ENCODE measurements at places on chromosomes 4 and X. TPM values are rescaled to one million over a fixed set of nuclear protein-coding genes. Genes with fewer than 3 reads are reported as not detected.

DNA sequence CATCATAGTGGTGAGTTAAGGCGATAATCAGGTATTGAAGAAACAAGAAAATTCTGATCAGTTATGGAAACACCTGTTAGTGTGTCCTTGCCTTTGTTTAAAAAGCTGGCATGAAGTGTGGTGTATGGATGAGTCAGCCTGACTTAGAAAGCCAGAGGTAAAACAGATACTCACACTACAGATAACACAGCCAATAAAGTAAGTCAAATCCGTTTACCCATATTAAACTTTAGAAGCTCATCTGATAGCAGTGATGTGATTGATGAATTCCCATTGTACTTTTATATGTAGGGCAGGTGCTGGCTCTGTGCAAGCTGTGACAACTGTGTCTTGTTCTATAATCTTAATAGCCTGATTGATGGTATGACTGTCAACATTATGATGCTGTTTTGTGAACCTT lies 1392.7 kb upstream of the IGFBP7 start:
- no peaks in the 10 kb centered on the region for H3K36me3 ChIP-seq
- H3K4me3 ChIP-seq, result no peak overlapping the region
- no peaks in the 10 kb centered on the region for H3K27me3 ChIP-seq
- no peak overlapping the region for H3K27ac ChIP-seq

DNA sequence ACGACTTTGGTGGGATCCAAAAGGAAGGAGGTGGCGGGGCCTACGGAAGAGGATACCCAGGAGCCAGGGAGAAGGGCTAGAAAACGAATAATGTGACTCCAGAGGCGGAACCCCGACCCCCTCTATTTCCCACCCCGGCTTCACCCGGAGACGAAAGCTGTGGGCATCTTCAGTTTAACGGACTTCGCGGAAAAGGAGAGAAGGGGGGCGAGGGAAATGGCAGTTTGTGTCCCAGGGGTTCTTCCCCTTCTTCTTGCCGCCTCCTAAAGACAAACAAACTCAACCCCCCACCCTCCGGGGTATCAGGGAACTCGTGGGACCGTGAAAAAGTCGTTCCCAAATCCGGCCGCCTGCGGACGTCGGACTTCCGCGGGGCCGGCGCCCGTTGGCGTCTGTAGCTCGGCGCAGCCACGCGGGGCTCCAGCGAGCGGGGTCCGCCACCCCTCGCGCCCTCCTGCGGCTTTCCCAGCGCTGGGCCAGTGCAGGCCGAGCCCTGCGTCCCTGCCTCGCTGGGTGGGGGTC lies 3.6 kb upstream of the LEF1 start:
- H3K4me3 ChIP-seq, result peak overlapping the region; percentile 68
- peaks cover 12% of the 10 kb centered on the region for H3K4me1 ChIP-seq
- no peaks in the 10 kb centered on the region for H3K36me3 ChIP-seq

DNA sequence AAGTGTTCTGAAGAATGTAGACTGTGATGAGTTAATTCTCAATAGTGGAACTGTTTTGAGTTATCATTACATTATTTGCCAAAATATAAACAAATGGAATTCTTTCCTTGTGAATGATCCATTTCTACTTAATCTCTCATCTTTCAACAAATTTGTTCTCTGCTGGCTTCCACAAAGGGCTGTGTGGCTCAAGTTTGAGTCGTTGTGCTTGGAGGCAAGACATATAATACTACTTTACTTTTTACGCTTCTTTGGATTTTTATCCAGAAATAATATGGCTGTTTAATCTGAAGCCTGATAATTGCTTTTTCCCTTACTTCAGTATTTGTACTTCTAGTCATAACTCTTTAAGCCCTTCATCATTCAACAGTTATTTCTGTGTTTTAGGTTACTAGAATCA lies 169.5 kb downstream of the ARHGAP10 start:
- H3K4me1 ChIP-seq, result no peaks in the 10 kb centered on the region
- no peaks in the 10 kb centered on the region for H3K27me3 ChIP-seq
- DNase-seq, result no peak
- H3K36me3 ChIP-seq, result no peaks in the 10 kb centered on the region
- H3K27ac ChIP-seq, result no peak overlapping the region

DNA sequence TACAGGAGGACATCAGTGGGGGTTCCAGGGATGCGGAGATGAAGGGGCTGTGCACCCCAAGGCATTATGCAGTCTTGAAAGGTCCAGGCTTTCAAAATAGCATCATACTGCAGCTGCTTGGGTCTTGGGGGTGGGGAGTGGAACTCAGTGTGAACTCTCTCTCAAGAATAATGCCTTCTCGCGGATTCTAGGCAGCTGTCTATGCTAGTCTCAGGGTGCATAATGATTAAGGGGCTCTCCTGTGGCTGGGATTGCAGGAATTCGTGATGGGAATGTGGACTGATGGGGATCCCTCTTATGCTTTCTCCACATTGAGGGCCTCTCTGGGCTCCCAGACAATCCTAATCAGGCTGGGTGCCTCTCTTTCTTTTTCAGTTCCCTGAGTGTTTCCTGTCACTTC lies 172.2 kb upstream of the ARHGAP24 start:
- H3K27ac ChIP-seq, result no peak overlapping the region
- H3K36me3 ChIP-seq, result no peaks in the 10 kb centered on the region
- DNase-seq, result no peak
- no peaks in the 10 kb centered on the region for H3K27me3 ChIP-seq

DNA sequence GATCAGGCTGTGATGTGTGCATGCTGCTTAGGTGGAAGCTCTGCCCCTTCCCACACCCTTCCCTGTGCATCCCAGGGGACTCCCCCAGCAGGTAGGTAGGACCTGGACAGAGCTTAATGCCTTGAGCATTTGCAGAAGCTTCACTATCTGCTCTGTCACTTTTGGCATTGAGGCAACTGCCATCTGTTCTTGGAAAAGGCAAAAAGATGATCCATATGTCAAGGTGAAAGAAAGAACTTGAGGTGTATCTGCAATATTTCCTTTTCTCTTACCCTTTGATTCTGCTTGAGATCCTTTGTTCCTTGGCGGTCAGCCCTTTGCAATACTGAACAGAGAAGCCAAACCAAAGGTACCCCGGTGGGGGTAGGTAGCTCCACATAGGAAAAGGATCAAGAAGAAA lies 37.1 kb upstream of the TBC1D9 start:
- H3K36me3 ChIP-seq, result no peaks in the 10 kb centered on the region
- DNase-seq, result no peak
- H3K27ac ChIP-seq, result no peak overlapping the region
- no peak overlapping the region for H3K4me3 ChIP-seq
- no peaks in the 10 kb centered on the region for H3K27me3 ChIP-seq

DNA sequence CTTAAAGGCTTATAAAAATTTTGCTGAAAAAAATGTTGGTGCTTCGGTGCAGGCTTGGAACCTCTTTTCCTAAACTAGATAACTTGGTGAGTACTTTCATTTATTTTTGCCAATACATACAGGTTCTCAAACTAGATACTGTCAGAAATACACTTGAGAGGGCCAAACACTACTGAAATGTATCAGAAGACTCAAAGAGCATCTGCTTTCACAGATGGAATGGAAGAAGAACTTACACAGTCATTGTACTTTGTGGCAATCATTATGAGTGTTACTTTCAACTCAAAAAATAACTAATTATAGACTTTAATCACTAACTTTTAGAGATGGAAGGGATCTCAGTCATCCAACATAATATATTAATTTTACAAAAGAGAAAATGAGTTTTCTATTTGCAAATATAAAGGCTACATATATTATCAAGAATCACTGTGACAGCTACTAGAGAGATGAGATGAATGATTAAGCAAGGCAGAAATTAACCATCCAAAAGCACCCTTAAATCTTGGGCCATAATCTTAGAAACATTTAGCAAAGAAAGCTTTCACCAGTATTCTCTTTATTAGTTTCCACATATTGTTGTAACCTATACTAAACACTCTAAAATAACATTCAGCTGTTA lies 1.0 kb downstream of the ENAM start:
- H3K4me1 ChIP-seq, result no peaks in the 10 kb centered on the region
- H3K4me3 ChIP-seq, result no peak overlapping the region
- H3K36me3 ChIP-seq, result no peaks in the 10 kb centered on the region
- H3K27ac ChIP-seq, result no peak overlapping the region
- no peaks in the 10 kb centered on the region for H3K27me3 ChIP-seq

GRCh38 chrX:112643721-112644120 lies 36.0 kb downstream of the LHFPL1 start:
- no peak overlapping the region for H3K4me3 ChIP-seq
- DNase-seq, result no peak
- H3K27me3 ChIP-seq, result no peaks in the 10 kb centered on the region
- H3K4me1 ChIP-seq, result no peaks in the 10 kb centered on the region
- H3K27ac ChIP-seq, result no peak overlapping the region

GRCh38 chrX:13258052-13258444 lies 61.8 kb downstream of the ATXN3L start:
- no peak overlapping the region for H3K27ac ChIP-seq
- DNase-seq, result no peak
- H3K4me3 ChIP-seq, result no peak overlapping the region

DNA sequence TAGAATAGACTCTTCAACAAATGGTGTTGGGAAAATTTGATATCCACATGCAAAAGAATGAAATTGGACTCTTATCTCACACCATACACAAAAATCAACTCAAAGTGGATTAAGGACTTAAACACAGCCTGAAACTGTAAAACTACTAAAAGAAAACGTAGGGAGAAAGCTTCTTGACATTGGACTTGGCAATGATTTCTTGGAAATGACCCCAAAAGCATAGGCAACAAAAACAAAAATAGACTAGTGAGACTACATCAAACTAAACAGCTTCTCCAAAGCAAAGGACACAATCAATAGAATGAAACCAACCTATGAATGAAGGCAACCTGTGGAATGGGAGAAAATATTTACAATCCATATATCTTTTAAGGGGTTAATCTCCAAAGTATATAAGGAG lies 94.7 kb upstream of the INTU start:
- H3K4me1 ChIP-seq, result peaks cover 8% of the 10 kb centered on the region
- H3K27me3 ChIP-seq, result no peaks in the 10 kb centered on the region
- no peaks in the 10 kb centered on the region for H3K36me3 ChIP-seq
- H3K27ac ChIP-seq, result no peak overlapping the region
- no peak for DNase-seq

- no peak for DNase-seq
- peak within 1 kb of the TSS; percentile 81 for H3K27ac ChIP-seq
- no peaks in the 10 kb centered on the region for H3K27me3 ChIP-seq
- peaks cover 9% of the 10 kb centered on the region for H3K4me1 ChIP-seq
- H3K36me3 ChIP-seq, result no peaks in the 10 kb centered on the region
- H3K4me3 ChIP-seq, result peak within 1 kb of the TSS; percentile 73
Observed at GRCh38 chrX:7147413-7147977, at the start of gene STS. STS (plus strand) TSS chrX:7147712; CDS start chrX:7253200, 105,488 bp downstream.

GRCh38 chrX:73768160-73768559 lies 205.2 kb downstream of the CHIC1 start:
- no peak overlapping the region for H3K4me3 ChIP-seq
- H3K27ac ChIP-seq, result no peak overlapping the region
- H3K4me1 ChIP-seq, result no peaks in the 10 kb centered on the region

DNA sequence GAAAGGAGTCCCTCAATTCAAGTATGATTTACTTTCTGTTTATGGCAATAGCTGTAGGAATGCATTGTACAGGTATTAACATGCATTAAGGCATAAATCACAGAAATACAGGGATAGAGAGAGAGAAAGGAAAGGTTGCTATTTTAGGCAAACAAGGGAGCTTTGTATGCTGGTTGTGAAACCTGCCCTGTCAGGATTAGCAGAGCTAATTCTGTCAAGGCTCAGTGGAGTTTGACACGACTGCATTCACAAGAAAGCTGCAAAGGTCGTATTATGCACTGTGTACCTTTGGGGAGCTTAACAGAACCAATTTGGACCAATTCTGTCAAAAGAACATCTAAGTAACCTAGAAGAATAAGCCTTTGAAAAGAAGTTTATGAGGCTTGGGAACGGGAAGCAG lies 239.3 kb downstream of the GRIA2 start:
- H3K27ac ChIP-seq, result no peak overlapping the region
- no peaks in the 10 kb centered on the region for H3K27me3 ChIP-seq
- H3K4me1 ChIP-seq, result no peaks in the 10 kb centered on the region
- no peaks in the 10 kb centered on the region for H3K36me3 ChIP-seq

DNA sequence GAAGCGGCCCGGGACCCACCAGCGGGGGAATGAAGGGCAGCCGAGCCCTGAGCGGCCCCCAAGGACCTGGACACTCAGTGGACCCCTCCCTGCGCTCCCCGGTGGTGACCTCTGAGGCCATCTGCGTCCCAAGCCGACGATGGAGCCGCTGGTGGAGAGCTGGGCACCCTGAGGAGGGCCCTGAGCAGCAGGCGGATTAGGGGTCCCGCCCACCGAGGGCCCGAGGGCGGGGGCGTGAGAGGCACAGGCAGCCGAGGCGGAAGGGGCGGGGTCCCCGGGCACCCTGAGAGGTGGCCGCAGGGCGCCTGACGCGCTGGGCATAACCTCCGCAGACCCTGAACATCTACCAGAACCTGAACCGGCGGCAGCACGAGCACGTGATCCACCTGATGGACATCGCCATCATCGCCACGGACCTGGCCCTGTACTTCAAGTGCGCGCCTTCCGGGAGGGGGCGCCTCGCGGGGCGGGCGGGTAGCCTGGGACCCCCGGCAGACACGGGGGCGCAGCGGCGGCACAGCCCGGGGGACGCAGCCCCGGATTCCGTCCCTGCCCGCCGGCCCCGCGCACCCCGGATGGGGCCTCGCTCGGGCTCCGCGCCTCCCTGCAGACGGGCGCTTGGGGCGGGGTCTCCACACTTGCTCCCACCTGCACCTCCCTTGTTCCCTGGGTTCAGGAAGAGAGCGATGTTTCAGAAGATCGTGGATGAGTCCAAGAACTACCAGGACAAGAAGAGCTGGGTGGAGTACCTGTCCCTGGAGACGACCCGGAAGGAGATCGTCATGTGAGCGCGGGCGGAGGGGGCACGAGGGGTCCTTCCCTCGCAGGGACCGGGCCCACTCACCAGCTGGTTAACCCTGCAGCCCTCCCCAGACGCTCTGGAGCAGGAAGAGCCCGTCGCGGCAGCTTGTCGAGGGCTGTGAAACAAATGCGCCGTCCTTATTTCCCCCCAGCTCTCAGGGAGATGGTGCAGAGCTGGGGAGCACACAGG lies 10.3 kb downstream of the ATP5ME start:
- no peaks in the 10 kb centered on the region for H3K4me1 ChIP-seq
- H3K4me3 ChIP-seq, result peak overlapping the region; percentile 78
- peak overlapping the region; percentile 71 for H3K27ac ChIP-seq

GRCh38 chr4:4869731-4870571 lies 10.5 kb downstream of the MSX1 start:
- H3K4me1 ChIP-seq, result peaks cover 5% of the 10 kb centered on the region
- H3K36me3 ChIP-seq, result no peaks in the 10 kb centered on the region
- H3K27ac ChIP-seq, result no peak overlapping the region
- peaks cover 100% of the 10 kb centered on the region for H3K27me3 ChIP-seq

GRCh38 chr4:21117541-21118180 lies 417.4 kb downstream of the PACRGL start:
- H3K36me3 ChIP-seq, result no peaks in the 10 kb centered on the region
- H3K4me3 ChIP-seq, result no peak overlapping the region
- H3K27me3 ChIP-seq, result no peaks in the 10 kb centered on the region
- no peak overlapping the region for H3K27ac ChIP-seq

The SRP72 gene
- total RNA-seq, result 85.4 TPM

The PNMA6F gene
- total RNA-seq, result not detected

The TET2 gene
- 30.0 TPM for total RNA-seq

The SHROOM2 gene
- 9.6 TPM for total RNA-seq

The TECRL gene
- not detected for total RNA-seq

The HELT gene
- 0.49 TPM for total RNA-seq

The GIMD1 gene
- not detected for total RNA-seq

The RHOXF1 gene
- total RNA-seq, result 0.72 TPM
